Progenitor cell of endocrine pancreas (in vitro differentiated cells): ENCODE measurements at places on chromosomes 7 and 10. TPM values are rescaled to one million over a fixed set of nuclear protein-coding genes. Genes with fewer than 3 reads are reported as not detected.

ELMO1 gene
- 65.5 and 66.1 TPM in 2 replicates for total RNA-seq

HSPA12A gene
- total RNA-seq = 9.1 and 10.3 TPM in 2 replicates

TEX47 gene
- total RNA-seq = not detected in 2 replicates

LHFPL3 gene
- total RNA-seq = not detected in 2 replicates

EBLN1 gene
- total RNA-seq = not detected in 2 replicates

GSTO1 gene
- 107 and 127 TPM in 2 replicates for total RNA-seq

GSDME gene
- total RNA-seq = 22.3 and 25.0 TPM in 2 replicates

GRCh38 chr7:115047958-115048720, 126.2 kb downstream of the MDFIC start:
- no peak for DNase-seq
- H3K27ac ChIP-seq = no peak overlapping the region
- peaks cover 3% of the 10 kb centered on the region for H3K4me1 ChIP-seq
- H3K4me3 ChIP-seq = no peak overlapping the region

GRCh38 chr7:43698460-43699255, 30.7 kb downstream of the COA1 start:
- peaks cover 3% of the 10 kb centered on the region for H3K36me3 ChIP-seq
- H3K4me1 ChIP-seq = no peaks in the 10 kb centered on the region
- no peak overlapping the region for H3K27ac ChIP-seq
- H3K4me3 ChIP-seq = no peak overlapping the region
- DNase-seq = no peak

- DNase-seq = no peak
- no peaks in the 10 kb centered on the region for H3K36me3 ChIP-seq
- no peak overlapping the region for H3K27ac ChIP-seq
- H3K4me3 ChIP-seq = no peak overlapping the region
- peaks cover 2% of the 10 kb centered on the region for H3K27me3 ChIP-seq
- no peaks in the 10 kb centered on the region for H3K4me1 ChIP-seq
Observed at GRCh38 chr10:43955978-43956377, 307.3 kb upstream of the ZNF32 start.

DNA sequence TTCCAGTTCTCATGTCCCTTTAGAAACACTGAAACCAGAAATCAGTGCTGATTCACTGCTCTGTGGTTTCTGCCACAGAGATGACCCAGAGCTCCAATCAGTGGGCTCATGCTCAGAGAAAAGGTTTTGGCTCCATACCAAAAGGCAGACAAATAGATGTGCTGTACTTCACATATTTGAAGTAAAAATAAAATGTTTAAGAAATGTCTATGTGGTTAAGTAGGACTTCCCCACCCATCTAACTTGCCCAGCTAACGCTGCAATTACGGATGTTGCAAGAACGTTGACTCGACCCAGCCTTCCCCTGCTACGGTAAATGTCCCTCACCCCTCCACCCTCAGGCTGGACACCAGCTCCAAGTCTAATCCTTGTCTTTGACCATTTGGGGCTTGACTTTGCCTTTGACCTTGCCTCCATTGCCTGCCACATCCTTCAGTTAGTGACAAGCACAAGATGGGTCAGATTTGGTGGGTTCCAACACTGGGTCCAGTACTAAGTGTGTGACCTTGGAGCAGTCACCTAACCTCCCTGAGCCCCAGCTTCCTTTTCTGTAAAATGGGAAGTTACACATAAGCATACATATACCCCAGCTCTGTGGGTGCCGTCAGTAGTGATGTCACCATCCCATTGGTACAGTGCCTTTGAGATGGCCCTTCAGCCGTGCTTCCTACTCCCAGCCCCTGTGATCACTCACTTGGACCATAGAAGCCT, 95.8 kb downstream of the CHST15 start:
- H3K4me3 ChIP-seq = no peak overlapping the region
- no peaks in the 10 kb centered on the region for H3K36me3 ChIP-seq
- no peak for DNase-seq
- peaks cover 47% of the 10 kb centered on the region for H3K27me3 ChIP-seq
- H3K4me1 ChIP-seq = peaks cover 4% of the 10 kb centered on the region

GRCh38 chr10:110103921-110104461, 96.2 kb downstream of the ADD3 start:
- no peak for DNase-seq
- H3K27ac ChIP-seq = no peak overlapping the region
- H3K36me3 ChIP-seq = peaks cover 13% of the 10 kb centered on the region
- no peak overlapping the region for H3K4me3 ChIP-seq
- no peaks in the 10 kb centered on the region for H3K27me3 ChIP-seq
